Vagina (tissue), 2 donors: ENCODE measurements at places on chromosomes 4 and X. TPM values are rescaled to one million over a fixed set of nuclear protein-coding genes. Genes with fewer than 3 reads are reported as not detected.

MAGEB2 gene
- not detected for total RNA-seq

PRR32 gene
- total RNA-seq = not detected

GRCh38 chrX:15737959-15738902 lies at the start of gene CA5B:
CA5B (plus strand) TSS chrX:15738270; CDS start chrX:15750024, 11,754 bp downstream.
- DNase-seq = peak; percentile 94

DNA sequence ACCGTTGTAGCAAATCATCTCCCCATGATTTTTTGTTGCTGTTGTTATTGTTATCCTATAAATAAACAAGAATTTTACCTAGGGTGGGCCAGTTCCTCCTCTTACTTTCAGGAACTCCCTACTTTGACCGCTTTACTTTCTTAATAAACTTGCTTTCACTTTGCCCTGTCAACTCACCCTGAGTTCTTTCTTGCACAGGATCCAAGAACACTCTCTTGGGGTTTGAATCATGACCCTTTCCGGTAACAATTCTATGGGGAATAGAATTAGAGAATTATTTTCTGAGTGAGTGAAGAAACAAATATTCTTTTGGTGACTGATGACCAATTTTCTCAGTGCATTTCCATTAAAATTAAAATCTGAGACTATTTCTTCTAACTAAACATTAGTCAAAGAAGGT lies 584.0 kb upstream of the TENM3 start:
- no peak for DNase-seq

- no peak for DNase-seq
These were observed 132.6 kb downstream of the FHIP1A start for GRCh38 chr4:151541389-151542071.

DNA sequence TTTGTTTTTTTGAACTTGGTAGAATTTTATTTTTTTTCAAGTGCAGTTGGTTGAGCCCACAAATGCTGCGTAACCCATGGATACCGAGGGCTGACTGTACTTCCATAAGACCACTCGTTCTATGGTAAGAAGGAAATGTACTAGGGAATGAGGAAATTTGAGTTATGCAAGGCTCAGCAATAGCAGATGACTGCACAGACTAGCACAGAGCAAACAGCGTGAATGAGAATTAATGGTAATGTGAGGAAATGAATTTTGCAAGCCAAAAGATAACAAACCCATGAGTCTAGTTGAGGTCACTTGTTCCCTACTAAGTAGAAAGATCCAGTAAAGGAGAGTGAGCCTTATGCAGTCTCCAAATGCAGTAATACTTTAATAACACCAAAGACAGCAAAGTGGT lies 17.4 kb downstream of the GSPT2 start:
- no peak for DNase-seq

- DNase-seq = no peak
These were observed 169.5 kb upstream of the SMARCAD1 start for GRCh38 chr4:94038195-94038594.
